NCI-H1436 treated with DMSO at 0.1 percent for 48 hours (cell line): ENCODE measurements at places on chromosomes 6 and 20.

GRCh38 chr6:38775870-38776269, 60.8 kb downstream of the DNAH8 start:
- no peak for DNase-seq

GRCh38 chr6:38871741-38872568, 156.8 kb downstream of the DNAH8 start:
- DNase-seq, result no peak

DNA sequence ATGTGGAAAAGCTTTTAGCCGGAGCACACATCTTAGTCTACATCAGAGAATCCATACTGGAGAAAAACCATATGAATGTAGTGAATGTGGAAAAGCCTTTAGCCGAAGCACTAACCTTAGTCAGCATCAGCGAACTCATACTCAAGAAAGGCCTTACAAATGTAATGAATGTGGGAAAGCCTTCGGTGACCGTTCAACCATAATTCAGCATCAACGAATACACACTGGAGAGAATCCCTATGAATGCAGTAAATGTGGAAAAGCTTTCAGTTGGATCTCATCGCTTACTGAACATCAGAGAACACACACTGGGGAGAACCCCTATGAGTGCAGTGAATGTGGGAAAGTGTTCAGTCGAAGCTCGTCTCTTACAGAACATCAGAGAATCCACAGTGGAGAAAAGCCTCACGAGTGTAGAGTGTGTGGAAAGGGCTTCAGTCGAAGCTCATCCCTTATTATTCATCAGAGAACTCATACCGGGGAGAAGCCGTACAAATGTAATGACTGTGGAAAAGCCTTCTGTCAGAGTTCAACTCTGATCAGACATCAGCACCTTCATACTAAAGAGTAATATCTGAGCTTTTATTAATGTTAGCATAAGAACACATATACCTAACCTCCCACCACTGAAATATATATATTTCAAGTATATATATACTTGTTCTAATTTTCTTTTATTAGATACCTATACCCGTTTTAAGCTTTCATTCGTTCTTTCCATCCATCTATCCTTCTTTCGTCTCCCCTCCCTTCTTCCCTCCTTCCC, 12.5 kb downstream of the ZNF391 start:
- DNase-seq, result no peak

GRCh38 chr20:44384423-44385027, 29.0 kb downstream of the HNF4A start:
- DNase-seq, result peak; percentile 1

- DNase-seq, result no peak
Measured at GRCh38 chr6:48057601-48058000, 53.4 kb downstream of the PTCHD4 start.

DNA sequence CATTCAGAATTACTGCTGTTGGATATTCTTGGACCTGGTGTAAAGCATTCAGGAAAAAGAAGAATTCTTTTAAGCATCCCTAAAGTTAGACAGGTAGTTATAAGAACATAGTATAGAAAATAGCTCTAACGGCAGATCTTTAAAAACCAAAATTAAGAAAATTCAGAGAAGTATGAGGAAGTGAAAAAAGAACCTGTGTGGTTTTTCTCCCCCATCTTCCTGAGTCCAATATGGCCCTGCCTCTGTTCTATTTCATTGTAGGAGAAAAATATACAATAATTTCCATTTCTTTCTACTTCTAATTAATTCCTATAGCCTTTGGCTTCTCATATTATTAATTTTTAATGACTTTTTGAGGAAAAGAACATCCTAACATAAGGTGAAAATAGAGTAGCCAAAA, 47.1 kb downstream of the FHL5 start:
- no peak for DNase-seq

DNA sequence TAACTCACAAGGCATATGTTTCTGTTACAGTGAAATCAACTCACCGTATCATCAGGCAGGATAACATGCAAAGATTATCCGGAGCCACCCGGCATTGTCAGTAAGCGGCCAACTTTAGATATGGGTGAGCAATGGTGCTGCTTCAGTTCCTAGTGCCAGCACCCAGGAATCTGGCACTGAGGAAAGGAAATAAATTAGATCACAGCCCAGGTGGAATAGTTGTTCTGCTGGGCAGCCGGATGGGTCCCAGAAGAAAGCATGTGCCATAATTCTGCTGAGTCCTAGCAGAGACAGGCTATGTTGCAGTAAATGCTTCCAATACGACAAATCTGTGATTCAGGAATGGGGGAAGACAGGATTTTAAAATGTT, 183.6 kb upstream of the SPTLC3 start:
- DNase-seq, result no peak
